ENCODE measurements at places on chromosomes 2 and 18.

GRCh38 chr2:61196671-61197070, 34.7 kb downstream of the C2orf74 start:
- no peak for DNase-seq

DNA sequence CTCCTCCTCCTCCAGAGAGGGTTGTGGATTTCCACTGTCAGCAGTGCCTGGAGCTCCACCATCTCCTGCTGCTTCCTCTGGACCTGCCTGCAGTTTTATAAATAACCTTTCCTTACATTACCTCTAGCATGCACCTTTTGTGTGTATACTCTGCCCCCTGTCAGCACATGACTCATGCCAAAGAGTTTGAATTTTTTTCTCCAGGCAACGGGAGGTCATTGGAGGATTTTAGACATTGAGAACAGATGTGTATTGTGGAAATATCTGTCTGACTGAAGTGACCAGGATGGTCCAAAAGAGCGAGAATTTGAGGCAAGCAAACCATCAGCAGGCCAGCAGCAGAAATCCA, 31.7 kb downstream of the IL37 start:
- DNase-seq, result no peak

DNA sequence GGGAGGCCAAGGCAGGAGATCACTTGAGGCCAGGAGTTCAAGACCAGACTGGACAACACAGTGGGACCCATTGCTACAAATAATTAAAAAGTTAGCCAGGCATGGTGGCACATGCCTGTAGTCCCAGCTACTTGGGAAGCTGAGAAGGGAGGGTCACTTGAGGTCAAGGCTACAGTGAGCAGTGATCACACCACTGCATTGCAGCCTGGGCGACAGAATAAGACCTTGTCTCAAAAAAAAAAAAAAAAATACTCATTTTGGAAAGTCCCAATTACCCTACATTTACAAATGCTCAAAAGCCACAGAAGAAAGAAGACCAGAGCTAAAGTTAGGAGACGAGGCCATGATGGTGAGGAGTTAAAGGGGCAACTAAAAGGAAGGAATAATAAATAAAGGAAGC, 61.9 kb downstream of the COLEC12 start:
- DNase-seq, result no peak

DNA sequence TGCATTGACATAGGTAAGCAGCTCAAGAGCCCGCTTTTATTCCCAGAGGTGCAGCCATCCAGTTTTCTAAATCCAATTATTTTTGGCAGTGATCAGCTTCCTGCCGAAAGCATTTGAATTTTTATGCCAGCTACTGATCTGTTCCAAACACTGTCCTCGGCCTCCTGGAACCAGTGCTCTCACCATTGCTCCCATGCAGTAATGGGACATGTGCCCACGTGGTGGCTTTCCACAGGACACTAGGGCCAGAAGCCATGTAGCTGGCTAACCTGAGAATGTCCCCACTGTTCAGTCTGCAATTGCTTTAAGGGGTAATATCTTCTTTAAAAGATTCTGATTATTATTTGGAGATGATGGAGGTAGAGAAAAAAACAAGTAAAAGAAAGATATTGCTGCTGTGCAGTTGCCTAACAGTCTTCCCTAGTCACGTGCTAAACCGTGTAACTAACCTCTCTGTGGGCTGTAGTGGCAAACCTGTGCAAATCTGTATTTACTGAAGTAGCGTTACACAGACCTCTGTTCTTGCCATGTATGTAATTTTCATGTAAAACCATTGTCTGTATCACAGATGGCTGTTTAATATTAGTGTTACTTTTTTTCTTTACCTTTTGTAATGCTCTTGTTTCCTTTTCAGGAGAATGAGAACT, 13.0 kb downstream of the GRHL1 start:
- no peak for DNase-seq

GRCh38 chr2:69742322-69742952, 503 bp downstream of the ANXA4 start:
- DNase-seq, result no peak

Data from fibroblast of skin of abdomen (primary cell).